ENCODE measurements at places on chromosomes 1 and 21.

GRCh38 chr1:203130358-203130985 lies 2.9 kb downstream of the ADORA1 start:
- no peak for DNase-seq

DNA sequence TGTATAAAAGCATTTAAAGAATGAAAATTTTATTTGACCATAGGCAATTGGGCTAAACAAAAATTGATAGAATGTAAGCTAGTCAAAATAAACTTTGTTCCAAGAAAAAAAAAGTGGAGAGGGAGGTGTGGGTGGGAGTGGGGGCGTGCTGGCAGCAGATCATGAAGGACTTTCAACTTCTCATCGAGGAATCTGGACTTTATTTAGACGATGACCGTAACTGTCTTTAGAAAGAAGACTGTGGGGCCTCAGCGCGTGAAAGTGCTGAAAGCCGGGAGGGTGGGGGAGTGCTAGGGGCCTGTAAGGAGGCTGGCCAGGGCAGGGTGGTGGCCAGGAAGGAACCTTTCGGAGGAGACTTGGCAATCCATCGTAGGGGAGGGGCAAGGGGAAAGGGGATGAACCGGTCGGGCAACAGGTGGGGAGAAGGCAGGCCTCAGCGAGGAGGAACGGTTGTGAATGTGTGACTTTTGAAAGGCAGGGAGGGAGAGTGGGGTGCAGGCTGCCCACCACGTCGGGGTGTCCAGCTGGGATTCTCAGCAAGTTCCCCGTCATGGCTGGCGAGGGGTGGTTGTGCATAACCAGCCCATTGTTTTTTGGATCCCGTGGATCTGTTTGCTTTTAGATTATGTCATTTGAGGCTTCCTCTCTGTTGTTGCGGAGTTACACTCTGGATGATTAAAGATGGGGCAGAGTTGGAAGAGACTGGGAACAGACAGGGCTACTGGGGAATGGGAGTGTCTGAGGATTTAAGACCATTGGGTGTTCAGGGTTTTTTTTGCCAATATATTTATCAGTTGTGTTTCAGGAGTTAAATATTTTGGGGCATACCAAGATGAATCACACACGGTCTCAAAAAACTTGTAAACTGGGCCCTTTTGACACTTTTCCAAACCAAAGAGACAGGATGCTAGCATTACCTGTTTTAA lies 35.5 kb downstream of the HUNK start:
- DNase-seq, result no peak

GRCh38 chr21:41235201-41235600 lies 67.2 kb downstream of the BACE2 start:
- no peak for DNase-seq

DNA sequence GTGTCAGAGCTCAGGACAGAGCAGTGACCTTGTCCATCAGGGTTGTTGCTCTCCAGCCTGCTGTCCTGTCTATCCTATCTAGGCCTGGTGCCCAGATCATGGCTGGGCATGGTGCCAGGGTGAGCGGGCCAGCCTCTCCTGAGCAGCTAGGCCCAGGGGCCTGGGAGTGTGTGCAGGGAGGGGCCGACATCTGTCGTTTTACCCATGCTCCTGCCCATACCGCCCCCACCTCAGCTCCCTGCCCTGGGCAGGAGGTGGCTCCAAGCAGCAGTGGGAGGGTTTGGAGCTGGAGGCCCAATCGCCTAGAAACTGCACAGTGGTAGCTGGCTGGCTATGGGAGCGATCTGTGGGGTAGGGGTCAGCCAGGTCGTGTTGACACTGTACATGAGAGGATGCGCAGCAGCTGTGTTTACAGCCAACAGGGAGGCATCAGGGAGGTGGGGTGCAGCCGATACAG lies 6.5 kb downstream of the INSRR start:
- DNase-seq, result no peak

DNA sequence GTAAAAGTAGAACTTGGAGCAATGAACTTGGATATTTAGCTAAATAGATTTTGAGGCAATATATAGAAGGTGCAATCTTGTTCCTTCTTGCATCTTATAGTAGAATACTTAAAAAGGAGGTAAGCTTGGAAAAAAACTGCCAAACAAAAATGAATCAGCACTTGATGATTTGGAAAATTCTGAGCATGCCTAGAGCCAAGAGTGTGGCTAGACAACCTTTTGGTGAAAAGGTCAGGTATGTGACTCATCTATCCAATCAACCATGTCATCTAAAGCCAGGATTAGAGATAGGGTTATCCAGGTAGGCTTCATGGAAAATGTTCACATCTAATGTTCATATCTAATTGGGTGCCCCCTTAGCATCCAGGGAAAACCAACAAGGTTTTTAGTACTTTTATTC lies 515.0 kb downstream of the COL11A1 start:
- DNase-seq, result no peak

DNA sequence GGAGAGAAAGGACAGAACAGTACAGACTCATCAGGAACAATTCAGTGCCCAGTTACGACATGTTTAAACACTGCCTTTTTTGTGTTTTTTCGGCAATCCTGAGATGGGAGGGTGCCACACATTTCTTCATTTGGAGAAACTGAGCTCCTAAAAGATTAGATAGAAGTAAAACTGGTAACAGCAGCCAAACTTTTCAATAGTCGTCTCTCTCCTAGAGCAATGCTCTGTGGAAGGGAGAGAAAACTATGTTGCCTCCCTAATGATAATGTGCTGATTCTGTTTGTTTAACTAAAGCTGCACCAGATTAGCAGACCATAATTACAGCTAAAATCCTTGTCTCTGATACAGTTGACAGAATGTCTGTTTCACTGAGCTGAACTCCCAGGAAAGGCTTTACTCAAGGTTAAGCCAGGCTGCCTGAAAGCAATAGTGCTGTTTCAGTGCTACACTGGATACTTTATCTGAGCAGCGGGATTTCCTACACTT lies 76.2 kb upstream of the CXADR start:
- no peak for DNase-seq

DNA sequence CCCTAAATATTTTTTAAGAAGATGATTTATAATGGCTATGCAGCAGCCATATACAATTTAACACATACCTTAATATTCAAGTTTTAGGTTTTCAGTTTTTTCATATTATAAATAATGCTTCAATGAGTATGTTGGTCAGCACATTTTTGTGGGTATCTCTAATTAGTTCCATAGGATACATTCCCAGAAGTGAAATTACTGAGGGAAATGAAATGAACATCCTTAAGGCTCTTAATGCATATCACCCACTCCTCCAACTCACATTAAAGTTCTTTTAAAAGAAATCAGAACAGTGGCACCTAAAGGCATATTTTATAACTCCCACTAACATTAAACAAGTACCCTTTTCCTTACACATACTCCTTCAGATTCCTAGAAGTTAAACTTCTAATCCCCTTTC lies 56.1 kb downstream of the EYA3 start:
- DNase-seq, result no peak

DNA sequence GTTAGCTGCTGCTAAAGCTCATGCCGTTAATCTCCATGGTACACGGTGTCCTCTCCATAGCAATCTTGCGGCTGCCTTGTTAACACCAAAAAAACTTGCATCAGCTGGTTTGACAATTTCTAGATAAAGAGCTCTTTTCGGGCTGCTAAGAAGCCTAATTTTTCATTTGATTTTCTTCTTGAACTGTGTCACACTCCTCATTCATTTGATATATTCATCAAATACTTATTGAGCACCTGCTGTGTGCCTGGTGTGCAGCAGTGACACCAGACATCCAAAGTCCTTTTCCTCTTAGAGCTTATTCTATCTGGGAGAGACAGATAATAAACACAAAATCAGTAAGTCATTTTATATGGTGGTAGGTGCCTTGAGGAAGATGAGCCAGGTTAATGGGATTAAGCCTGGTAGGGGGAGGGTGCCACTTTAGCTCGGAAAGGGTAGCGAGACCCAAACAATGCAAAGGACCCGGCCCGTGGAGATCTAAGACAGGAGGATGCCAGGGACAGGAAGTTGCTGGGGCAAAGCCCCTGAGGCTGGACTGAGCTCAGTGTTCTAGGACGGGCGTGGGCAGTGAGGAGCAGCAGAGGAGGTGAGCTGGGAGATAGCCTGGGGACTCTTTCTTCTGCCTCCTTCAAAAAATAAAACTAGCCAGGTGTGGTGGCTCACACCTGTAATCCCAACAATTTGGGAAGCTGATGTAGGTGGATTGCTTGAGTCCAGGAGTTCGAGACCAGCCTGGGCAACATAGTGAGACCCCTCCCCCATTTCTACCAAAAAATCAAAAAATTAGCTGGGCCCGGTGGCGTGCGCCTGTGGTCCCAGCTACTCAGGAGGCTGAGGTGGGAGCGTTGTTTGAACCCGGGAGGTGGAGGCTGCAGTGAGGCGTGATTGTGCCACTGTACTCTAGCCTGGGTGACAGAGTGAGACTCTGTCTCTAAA lies 50.7 kb upstream of the LGALS8 start:
- DNase-seq, result no peak

- DNase-seq, result no peak
Observed at GRCh38 chr1:205422993-205423642, 1.3 kb upstream of the LEMD1 start.

- peak; percentile 19 for DNase-seq
Observed at GRCh38 chr21:14734191-14734590, 188.1 kb upstream of the SAMSN1 start.

DNA sequence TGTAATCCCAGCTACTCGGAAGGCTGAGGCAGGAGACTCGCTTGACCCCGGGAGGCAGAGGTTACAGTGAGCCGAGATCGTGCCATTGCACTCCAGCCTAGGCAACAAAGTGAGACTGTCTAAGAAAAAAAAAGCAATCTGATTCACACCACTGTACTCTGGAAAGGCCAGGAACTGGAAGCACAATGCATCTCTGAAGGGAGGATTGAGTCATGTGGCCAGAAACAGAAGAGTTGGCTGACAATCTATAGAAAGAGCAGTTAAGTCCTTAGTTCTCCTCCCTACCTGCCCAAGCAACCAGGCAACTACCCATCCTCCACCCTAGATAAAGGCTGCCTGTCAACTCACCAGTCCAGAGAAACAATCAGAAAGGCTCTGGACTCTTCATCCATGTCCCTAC lies 45.9 kb downstream of the PIK3R3 start:
- no peak for DNase-seq

- no peak for DNase-seq
Observed at GRCh38 chr1:99850459-99851291, 514 bp downstream of the AGL start.

DNA sequence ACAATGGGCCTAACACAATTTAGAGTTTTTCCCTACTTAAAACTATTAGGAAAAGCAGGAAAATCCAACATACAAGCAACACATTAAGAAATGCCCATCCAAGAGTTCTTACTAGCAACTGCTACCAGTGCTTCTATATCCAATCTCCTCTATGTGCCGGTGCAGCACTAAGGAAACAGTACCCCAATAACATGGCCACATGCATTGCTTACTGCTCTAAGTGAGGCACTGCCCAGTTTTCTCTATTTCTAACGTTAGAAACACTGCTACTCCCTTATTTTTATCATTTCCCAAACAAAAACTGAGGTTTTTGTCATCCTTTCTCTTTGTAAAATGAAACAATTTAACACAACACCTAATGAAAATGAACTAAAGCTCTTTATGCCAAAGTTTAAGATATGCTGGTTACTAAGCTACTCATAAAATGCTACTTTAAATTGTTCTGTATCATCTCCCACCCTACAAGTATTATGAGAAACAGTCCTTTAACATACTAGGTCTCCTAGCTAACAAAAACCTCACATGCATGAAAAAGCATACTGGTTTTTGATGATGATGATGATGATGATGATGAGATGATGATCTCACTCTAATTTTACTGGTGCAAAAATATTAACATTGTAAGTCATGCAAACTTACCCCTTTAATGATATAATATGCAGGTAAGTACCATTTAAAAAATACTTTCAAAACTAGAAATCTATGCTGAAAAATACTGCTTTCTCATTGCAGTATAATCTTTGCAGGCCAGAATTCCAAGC lies 90.7 kb upstream of the TTC39A start:
- DNase-seq, result no peak

DNA sequence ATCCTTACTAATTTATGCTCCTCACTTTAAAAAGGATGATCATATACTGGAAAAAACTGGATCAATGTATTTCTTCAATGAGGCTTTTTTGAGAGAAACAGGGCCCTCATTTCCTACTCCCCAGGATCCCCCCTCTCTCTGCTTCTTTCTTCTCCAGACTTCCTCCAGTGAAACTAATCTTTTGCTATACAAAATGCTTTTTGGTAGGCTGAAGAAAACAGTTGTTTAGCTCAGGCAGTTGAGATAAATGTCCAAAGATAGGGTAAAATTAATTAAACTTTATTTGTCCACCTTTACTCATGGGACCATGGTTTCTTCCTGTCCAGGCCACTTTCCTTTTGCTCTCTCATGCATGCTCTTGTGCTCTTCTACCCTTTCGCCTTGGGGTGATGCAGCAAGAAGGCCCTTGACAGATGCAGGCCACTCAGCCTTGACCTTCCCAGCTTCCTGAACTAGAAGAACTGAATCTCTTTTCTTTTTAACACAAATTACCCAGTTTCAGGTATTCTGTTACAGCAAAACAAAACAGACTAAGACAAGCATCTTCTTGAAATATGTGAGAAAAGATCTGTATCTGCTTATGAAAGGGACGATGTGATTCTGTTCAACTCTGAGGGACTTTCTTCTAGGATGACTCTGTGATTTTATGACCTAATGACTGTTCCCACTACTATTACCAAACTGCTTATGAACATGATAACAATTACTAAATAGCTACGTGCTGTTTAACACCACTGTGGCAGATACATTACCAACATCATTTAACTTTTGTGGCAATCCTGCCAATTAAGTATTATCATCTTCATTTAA lies 63.7 kb downstream of the NVL start:
- DNase-seq, result no peak

DNA sequence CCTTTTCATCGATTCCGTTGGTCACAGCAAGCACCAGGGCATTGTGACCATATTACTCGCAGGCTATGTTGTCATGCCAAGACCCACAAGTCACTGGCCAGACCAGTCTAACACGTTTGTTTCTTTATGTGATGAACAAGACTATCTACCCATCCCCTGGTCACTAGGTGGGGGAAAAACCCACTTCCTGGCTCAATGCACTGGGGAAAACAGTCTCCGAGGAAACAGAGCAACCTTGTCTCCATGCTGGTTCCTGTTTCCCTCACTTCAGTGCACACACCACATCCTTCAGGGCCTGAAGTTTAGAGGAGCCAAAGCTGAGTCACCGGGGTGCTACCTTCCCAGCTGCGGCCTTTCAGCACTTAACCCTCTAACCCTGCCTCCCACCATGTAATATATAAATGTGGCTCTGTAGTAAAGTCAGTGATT lies 20.9 kb downstream of the ERICH3 start:
- no peak for DNase-seq

- DNase-seq, result no peak
Observed at GRCh38 chr1:51237351-51238033, 1.4 kb downstream of the RNF11 start.
